H1 (cell line): ENCODE measurements at places on chromosomes 4 and X.

DNA sequence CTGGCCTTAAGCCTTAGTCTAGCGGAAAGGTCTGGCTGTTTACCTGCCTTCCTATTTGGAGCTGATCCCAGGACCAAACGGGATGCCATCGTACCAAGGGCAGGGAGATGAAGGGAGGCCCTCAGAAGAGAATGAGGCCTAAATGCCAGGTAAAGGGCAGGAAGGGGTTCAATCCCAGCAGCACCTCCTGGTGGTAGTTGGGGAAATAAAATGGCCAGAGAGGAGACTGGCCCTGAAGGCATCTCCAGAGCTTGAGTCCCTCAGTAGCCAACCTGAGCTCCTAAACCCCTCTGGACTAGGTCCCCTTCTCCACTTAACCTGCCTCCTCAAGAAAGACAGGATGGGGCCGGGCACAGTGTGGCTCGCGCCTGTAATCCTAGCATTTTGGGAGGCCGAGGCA is 53.7 kb downstream of the KDM5C start:
- DNase-seq, result no peak

- DNase-seq, result no peak
Observed at GRCh38 chr4:81421346-81422218, 50.1 kb downstream of the RASGEF1B start.

DNA sequence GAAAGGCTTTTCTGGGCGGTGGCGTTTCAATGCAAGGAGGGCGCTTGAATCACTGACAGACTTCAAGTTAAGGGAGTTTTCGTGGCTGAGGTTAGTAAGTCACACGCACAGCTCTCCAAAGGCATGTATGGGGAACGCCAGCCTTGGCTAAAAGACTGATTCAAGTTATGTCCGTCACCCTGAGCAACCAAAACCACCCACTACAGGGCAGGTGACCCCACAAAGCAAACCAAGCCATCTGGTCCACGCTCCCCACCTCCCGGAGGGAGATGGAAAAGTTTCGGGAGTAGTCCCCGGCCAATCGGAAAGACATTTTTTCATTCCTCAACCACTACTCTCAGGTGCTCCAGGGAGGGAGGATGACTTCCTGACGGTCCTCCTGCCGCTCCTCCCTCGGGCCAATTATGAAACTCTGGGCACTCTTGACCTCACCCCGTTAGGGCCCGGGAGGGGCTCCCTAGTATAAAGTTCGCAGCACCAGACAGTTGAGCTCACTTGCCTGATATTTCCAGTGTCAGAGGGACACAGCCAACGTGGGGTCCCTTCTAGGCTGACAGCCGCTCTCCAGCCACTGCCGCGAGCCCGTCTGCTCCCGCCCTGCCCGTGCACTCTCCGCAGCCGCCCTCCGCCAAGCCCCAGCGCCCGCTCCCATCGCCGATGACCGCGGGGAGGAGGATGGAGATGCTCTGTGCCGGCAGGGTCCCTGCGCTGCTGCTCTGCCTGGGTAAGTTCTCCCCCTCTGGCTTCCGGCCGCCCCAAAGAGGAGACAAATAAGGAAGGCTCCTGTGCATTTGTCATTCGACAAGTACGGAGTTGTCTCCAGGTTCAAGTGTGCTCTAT is at the start of gene EREG:
Gene EREG (plus strand): TSS at position 494 of the 840 bp plus-strand sequence. CDS start 164 bp downstream, at position 658.
- DNase-seq, result peak; percentile 50

GRCh38 chr4:48360285-48361011 is 19.1 kb downstream of the SLAIN2 start:
- DNase-seq, result no peak

DNA sequence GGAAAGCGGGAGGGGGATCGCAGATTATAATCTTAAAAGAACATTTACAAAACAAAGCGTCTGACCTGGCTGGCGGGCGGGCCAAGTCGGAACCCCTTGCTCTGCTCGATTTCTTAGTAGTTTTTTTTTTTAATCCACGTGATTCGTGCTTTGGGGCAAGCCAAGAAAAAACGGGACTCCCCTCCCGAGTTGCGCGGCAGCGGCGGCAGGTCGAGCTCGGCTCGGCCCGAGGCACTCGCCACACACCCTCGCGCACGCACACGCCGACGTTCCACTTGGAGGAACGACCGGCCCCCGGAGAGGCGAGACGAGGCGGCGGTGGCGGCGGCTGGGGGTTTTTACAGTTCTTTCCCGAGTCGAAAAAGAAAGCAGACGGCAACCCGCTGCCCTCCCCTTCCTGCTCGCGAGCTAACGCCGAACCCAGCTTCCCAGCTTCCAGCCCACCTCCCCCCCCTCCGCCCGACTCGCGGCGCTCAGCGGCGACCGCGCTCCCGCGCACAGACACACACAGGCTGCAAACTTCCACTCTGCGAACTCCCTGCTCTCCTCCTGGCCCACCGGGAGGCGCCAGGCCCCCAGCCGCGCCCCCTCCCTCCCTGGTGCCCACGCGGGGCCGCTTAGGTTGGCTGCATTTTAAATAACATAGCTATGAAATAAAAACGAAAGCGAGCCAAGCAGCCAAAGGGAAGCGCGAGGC is 1.2 kb downstream of the BCOR start:
- DNase-seq, result no peak

DNA sequence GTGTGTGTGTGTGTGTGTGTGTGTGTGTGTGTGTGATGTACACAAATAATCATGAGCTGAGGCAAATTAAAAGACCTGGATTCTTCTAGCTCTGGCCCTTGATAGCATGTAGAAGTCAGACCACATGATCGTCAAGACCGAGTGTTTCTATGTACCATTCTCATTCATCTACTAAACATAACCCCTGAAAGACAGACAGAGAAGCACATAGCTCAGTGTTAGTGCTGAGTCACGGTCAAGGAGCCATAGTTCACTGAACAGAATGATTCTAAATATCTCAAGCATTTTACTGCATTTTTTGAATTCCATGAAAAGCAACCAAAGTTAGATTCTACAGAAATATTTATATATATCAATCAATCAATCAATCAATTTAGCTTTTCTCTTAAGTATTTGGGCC is 412.3 kb upstream of the CXorf51A start:
- no peak for DNase-seq
